Esophagus squamous epithelium (tissue), 5 donors: ENCODE measurements at places on chromosomes 3 and 15.

GRCh38 chr3:99867594-99868310, 50.1 kb downstream of the CMSS1 start:
- DNase-seq = no peak

GRCh38 chr3:14488286-14489041, 51.7 kb downstream of the GRIP2 start:
- DNase-seq = no peak

- DNase-seq = no peak
Measured at GRCh38 chr3:5376761-5377160, 189.3 kb downstream of the EDEM1 start.

GRCh38 chr15:69951256-69951897, 146.3 kb downstream of the TLE3 start:
- DNase-seq = no peak

DNA sequence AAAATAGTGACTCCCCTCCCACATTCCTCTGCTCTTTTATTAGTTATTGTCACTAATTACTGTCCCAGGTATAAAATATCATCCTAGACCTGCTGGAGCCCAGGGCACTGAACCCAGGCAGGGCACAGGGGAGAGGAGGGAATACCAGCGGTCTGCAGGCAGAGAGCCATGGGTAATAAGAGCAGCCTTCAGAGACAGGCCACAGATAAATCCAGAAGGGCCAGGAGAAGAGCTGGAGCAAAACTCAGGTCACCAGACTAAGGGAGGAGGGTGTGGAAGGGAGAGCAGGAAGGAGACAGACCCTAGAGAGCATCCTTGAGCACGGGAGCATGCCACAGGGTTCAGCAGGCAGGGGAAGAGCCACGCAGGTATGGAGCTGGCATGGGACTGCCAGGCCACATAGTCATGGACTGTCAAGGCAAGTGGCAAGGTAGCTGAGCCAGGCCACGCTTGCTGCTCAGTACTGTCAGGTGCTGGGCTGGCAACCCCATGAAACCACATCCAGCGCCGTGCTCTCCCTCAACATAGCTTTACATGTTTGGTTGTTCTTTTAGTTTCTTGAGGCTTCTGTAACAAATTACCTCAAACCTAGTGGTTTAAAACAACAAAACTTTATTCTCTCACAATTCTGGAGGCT, 15.6 kb upstream of the CAPN3 start:
- no peak for DNase-seq

DNA sequence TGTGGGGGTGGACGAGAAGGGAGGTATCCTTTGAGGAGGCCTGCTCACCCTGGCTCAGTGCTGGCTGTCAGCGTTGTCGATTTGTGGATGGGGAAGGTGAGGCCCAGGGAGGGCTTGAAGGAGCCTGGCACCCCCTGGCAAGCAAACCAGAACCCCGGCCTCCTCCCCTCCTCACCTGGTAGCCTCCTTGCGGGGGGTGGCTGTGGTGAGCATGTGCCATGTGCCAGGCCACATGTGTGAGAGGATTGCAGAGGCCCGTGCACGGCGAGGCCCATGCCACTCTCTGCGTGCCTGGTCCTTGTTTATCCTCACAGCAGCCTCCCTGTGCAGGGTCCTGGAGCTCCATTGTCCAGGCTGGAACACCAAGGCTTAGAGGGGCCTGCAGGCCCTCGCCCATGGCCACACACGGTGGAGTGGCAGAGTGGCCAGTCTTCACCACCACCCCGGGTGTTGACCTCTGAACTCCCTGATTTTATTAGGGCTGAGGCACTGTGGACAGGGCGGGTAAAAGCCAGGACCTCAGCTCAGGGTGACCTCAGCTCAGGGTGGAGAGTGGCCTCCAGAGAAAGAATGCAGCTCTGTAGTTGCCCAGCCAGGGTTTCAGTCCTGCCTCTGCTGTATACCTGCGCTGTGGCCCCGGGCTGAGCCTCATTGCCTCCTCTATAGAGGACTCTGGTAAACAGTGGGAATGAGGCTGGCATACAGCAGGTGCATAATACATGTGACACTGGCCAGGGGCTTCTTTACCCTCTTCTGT, 29.1 kb downstream of the HDAC11 start:
- DNase-seq = no peak

- DNase-seq = no peak
Measured at GRCh38 chr15:80706161-80706560, 11.1 kb downstream of the ABHD17C start.

DNA sequence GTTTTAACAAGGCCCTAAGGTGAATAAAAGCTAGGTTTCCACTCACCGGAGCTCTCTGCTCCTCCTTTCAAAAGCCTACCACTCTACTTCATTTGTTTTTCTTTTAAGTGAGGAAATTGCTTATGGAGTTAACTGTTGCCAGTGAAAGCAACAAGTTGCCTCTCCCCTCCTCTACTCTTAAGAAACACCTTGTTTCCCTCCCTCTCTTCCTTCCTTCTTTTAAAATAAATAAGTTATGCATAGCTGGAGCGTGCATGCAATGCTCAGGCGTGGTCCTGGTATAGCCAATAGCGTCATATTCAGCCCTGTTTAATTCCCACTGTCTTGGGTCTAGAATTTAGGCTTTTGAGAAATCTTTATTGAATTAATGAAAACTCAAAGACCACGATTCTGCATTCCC, 101.1 kb upstream of the IGF1R start:
- no peak for DNase-seq

GRCh38 chr15:26504009-26504408, 268.9 kb downstream of the GABRB3 start:
- no peak for DNase-seq

GRCh38 chr3:41318520-41318919, 119.2 kb downstream of the CTNNB1 start:
- DNase-seq = no peak

- DNase-seq = no peak
Measured at GRCh38 chr3:162704799-162705385, 1208.3 kb downstream of the OTOL1 start.

DNA sequence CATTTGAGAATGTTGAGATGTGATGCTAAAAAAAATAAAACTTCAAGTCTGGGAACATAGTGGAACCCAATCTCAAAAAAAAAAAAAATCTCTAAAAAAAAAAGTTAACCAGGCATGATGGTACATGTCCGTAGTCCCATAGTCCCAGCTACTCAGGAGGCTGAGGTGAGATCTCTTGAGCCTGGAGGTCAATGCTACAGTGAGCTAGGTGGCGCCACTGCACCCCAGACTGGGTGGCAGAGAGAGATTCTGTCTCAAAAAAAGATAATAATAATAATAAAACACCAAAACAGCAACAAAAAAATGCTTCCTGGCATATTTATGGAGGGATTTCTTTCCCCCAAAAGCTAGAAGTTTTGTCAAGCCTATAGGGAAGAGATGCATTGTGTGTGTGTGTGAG, 361.6 kb downstream of the ROBO1 start:
- DNase-seq = no peak

DNA sequence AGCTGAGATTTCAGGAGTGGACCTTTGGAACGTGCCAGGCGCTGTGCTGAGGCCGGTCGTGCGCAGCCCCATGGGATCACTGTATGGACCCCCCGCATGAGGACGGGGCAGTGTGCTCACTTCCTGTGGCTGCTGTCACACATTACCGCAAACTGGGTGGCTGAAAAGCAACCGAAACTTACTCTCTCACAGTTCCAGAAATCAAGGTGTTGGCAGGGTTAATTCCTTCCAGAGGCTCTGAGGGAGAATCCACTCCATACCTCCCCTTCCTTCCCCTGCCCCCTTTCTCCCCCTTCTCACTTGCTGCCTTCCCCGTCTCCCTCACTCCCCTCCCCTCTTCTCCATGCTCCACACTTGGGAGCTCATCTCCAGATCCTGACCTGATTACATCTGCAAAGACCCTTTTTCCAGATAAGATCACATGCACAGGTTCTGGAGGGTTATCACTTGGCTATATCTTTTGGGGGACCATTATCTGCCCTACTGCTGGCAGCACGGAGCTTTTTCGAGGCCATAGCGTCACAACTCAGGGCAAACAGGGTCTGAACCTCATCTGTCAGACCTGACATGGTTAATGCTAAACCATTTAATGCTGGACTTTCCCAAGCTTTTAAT, 41.2 kb downstream of the KLF13 start:
- DNase-seq = no peak

- no peak for DNase-seq
Measured at GRCh38 chr3:23430781-23431398, 227.8 kb downstream of the UBE2E2 start.

DNA sequence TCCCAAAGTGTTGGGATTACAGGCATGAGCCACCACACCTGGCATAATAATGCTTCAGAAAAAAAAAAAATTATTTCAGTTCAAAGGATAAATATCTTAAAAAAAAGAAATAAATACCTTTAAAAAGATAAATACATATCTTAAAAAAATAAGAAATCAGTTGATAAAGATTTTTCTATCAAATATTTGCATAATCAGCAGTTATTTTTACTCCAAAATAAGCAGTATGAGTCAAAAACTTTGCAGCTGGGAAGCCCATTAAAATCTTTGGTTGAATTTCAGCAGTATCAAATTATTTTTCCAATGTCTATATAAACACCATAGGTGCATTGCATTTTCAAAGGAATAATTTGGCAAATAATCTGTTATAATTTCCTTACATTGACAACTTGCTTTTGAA, 202.5 kb downstream of the KBTBD8 start:
- DNase-seq = no peak

DNA sequence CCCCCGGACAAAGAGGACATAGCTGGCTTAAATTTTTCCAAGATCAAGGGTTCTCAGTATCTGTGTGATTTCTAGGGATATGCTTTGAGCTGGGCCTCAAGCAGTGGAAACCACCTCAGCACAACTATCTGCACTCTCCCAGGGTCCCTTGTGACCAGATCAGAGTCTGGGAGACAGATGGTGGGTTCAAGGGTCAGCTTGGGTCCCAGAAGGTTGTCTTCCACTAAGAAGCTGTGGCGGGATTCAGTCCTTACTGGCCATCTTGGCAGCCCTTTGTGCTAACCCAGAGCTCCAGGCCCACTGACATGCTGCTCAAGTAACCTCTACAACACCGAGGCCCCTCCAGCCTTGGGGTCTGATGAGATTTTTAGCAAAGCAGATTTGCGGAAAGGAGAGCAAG, 2.7 kb downstream of the INSYN1 start:
- no peak for DNase-seq

- no peak for DNase-seq
Measured at GRCh38 chr15:64781299-64781698, 5.9 kb upstream of the RBPMS2 start.

DNA sequence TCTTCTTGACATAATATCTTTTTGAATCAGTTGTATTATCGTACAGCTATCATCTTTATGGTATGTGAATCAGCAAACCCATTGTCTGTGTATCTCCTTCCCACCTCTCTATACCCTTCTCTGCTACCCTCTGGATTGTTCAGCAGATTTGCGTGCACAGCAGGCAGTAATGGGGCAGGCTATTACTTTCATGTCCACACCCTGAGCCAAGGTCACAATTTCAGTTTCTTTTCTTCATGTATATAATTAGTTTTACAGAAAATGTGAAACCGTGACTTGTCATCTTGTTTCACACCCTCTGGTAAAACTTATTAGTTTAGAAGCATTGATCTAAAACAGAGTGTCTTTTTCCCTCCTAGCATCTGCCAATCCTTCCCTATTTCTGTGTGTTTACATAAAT, 770.4 kb upstream of the SEMA6D start:
- DNase-seq = no peak

GRCh38 chr15:67133738-67134066, 68.3 kb downstream of the SMAD3 start:
- DNase-seq = no peak

DNA sequence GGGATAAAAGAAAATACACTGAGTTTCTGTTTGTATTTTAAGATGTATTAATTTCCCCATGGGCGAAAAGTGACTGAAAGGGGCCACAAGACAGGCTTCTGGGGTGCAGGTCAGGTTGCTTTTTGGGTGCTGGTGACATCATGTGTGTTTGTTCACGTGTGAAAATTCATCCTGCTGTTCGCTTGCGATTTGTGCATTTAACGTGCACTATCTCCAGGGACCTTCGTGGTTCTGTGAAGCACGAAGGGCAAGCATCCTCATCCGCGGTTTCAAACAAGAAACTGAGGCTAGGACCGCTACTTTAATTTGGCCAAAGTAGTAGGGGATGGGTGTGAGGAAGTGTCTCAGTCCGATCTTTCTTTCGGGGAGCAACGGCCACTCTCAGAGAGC, 1.6 kb upstream of the SMAD6 start:
- DNase-seq = no peak

- no peak for DNase-seq
Measured at GRCh38 chr3:23904545-23904944, 12.2 kb downstream of the NKIRAS1 start.

- DNase-seq = no peak
Measured at GRCh38 chr3:32296251-32297204, 58.0 kb downstream of the CMTM8 start.

GRCh38 chr3:112814266-112814665, 32.4 kb downstream of the CD200R1L start:
- DNase-seq = no peak

- no peak for DNase-seq
Measured at GRCh38 chr3:171980578-171981270, 58.7 kb upstream of the FNDC3B start.

DNA sequence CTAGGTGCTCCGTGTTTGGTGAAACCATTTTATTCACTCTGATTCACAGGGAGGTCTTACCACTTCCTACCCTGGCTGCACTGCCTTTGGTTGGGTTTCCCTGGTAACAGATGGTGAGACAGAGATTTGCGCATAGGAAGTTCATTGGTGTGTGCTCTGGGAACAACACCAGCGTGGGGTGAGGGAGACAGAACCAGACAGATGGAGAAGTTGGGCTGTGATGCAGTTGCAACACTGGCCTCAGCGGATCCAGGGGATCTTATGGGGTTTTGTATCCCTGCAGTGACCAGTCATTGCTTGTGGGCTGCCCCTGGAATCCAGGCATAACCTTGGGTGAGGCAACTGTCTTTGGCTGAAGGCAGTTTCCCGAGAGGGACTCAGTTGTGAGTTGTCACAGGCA, 12.5 kb upstream of the IL16 start:
- no peak for DNase-seq

GRCh38 chr15:57213862-57214261, 162.4 kb upstream of the CGNL1 start:
- DNase-seq = no peak

GRCh38 chr3:38031022-38031994, 1.9 kb upstream of the PLCD1 start:
- DNase-seq = no peak

GRCh38 chr15:48289628-48290027, 41.6 kb upstream of the DUT start:
- no peak for DNase-seq

DNA sequence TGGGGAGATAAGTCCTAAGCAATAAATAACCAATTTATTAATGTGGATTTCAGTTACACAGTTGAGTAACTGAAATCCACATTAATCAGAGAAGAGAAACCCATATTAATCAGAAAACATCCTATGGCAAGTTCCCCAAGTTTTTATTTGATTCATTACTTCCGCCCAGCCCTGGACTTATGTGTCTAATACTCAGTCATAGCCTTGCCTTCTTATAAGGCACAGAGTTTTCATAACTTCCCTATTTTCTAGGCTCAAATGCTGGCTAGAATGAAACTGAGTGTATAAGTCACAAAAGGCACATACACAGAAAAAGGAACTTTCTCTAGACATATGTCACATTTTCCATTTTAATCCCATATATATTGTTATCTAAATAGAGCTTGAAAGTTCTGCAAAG, 28.8 kb downstream of the CD47 start:
- DNase-seq = no peak
